ENCODE measurements at places on chromosomes 13 and 19.

GRCh38 chr19:2607712-2608601, 94.5 kb downstream of the GNG7 start:
- DNase-seq, result no peak

- DNase-seq, result no peak
Observed at GRCh38 chr13:42762251-42762650, 19.1 kb upstream of the FAM216B start.

GRCh38 chr19:51026554-51026831, at the start of gene KLK11:
TSS of gene KLK11 (minus strand) at chr19:51026616. CDS start at chr19:51025631, 985 bp downstream.
- no peak for DNase-seq

- DNase-seq, result peak; percentile 33
Observed at GRCh38 chr19:42252365-42253244, 2.3 kb downstream of the ERF start.

- no peak for DNase-seq
Observed at GRCh38 chr19:21749090-21749489, 18.3 kb downstream of the ZNF100 start.

- DNase-seq, result peak; percentile 16
Observed at GRCh38 chr13:28494504-28494777, 487 bp downstream of the FLT1 start.

GRCh38 chr13:98879957-98880356, 97.9 kb downstream of the DOCK9 start:
- no peak for DNase-seq

- DNase-seq, result no peak
Observed at GRCh38 chr13:50921706-50922105, 12.1 kb downstream of the RNASEH2B start.

DNA sequence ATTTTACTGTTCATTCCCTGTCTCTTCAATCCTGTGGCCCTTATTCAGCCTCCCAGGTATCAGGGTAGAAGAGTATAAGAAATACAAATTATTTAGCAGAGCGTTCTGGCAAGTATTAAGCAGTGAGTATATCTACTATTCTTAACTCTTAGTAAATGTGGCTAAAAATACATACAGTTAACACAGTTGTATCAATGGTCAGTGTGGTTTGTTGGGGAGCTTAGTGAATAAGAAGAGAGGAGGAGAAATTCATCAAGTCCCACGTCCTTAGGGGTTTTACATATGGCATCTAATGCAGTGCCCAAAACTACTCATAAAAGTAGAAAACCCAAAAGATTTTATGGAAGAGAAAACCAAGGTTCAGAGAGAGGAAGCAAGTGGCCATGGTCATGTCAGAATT, 691.0 kb upstream of the SGCG start:
- no peak for DNase-seq

DNA sequence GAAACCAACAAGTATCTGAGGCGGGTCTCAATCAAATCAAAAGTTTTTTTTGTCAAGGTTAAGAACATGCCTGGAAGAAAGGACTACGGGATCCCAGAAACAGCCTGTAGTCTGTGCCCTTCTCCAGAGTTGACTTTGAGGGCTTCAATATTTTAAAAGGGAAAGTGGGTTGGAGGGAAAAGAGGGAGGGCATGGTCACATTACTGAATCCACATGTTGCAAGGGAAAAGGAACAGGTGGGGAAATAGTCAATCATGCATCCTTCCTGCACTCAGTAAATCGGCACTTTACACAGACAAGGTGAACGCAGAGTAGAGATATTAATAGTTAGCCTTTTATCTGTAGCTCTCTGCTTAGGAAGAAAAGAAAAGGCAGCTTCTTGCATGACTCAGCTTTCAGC, 808.5 kb downstream of the UQCRFS1 start:
- no peak for DNase-seq

DNA sequence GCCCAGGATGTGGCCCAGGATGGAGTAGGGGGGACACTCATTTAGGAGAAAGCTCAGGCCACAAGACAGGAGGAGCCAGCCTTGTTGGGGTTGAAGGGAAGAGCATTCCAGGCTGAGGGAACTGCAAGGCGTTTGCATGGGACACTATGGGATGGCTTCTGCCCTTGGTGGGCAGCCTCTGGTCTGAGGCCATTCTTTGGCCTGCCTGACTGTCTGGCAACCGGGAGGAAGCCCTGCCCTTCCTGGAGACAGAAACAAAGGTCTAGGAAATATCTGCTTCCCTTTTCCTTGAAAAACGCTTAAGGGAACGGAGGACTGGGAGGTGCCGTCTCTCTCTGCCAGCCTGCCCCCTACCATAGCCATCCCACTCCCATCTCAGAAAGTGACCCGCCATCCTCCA, 2.8 kb upstream of the ICAM1 start:
- no peak for DNase-seq
